ENCODE measurements at places on chromosomes 2 and 18. TPM values are rescaled to one million over a fixed set of nuclear protein-coding genes. Genes with fewer than 3 reads are reported as not detected.

DNA sequence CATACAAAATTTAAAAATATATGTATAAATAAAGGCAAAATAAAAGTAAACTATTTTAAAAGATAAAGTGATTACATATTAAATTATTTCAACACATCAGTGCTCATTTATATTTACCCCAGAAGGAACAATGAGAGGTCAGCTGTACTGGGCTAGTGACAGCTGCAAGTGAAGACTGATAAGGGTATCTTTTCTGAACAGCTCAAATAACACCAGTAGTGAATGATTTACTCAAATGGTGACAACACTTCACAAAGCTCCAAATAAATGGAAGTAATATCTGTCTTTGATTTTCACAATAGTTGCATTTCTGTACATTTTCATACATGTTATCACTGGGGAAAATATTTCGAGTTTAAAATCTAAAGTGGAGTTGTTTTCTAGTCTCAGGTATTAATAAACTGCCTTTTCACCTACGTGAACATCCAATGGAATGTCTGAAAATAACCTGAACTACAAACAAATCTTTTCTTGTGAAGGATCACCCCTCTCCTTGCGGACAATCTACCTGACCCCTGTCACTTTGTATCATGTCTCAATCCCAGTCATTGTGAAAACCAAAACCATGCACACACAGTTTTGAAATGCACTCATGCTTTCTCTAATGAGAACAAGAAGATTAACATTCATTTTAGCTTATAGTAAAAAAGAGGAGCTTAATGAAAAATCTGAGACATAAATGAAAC, 1928.8 kb upstream of the CELF4 start:
- no peak for DNase-seq

GRCh38 chr18:12318334-12318697, 10.3 kb downstream of the TUBB6 start:
- no peak for DNase-seq

C1D gene
- total RNA-seq, result 18.4 TPM

QPCT gene
- 6.3 TPM for total RNA-seq

GPBAR1 gene
- total RNA-seq, result 1.3 TPM

Data from muscle of leg (tissue), 16 donors.